ENCODE measurements at places on chromosomes 7 and 10.

DNA sequence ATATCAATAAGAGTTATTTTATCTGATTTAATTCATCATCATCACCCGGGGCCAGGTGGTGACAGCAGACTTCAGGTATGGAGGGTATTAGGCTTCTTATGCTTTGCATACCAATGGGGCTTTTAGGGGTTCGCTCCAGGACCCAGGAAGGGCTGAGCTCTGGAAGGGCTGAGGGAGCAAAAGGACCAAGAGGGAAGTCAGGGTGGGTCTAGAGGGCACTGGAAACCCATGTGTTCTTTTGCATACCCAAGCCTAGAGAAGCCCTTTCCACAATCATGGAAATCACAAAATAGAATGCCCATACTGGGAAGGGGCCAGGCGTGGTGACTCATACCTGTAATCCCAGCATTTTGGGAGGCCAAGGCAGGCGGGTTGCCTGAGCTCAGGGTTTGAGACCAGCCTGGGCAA, 30.9 kb upstream of the VCL start:
- no peak for DNase-seq

DNA sequence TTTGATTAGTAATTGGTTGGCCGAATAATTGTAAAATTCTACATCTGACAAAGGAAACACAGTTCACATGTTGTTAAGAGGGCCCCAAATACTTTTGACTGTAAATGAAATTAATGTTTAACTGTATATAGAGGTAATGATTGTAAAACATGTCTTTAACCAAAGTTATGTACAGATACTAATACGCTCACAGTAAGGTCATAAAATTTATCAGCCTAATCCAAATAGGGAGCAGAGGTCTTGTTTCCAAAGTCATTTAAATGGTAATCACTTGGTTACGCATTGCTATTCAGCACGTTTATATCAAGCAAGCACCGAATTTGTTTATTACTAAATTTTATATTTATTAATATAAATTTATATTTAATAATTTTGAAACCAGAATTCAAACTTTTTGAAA, 1.4 kb downstream of the PHYHIPL start:
- no peak for DNase-seq

DNA sequence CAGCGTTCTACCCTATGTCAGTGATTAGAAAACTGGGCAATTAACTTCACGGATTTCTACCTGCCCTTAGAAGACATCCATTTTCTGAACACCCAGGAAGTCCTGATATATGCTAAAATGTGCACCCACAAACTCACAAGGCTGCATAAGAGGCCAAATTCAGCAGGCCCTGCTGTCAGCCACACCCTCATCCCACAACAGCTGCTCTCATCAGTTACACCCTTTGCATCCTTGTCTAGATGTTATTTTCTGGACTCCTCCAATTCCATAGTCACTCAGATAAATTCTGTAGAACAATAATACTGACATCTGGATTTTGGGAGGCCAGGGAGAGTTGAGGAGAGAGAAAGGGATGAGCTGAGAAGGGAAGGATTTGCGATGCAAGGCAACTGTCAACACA, 208.9 kb downstream of the TAX1BP1 start:
- peak; percentile 66 for DNase-seq

DNA sequence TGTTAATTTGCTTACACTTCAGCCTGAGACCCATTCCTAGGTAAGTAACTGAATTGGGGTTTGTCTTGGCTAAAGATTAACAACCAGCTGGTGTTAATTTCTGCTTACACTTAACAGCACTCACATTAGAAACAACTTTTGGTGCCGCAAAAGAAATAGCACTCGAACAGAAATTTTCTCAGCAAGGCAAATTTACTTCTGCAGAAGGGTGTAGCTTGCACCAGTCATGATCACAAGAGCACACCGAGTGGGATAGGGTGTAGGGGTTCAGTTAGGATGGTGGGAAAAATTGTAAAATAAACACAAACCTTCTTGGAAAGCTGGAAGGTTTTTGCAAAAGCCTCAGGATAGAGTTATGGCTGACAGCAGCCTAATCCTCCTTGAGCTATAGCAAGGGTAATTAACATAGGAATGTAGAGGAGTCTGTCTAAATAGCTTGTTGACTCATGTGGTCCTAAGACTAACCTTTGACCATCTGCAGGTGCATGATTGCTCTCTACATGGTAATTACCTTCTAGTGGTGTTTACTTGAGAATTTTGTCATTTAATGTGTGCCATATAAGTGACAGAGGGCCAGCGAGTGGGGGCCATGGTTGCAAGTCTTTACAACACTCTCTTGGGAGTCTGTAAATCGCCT, 67.8 kb upstream of the CDK13 start:
- DNase-seq, result no peak

DNA sequence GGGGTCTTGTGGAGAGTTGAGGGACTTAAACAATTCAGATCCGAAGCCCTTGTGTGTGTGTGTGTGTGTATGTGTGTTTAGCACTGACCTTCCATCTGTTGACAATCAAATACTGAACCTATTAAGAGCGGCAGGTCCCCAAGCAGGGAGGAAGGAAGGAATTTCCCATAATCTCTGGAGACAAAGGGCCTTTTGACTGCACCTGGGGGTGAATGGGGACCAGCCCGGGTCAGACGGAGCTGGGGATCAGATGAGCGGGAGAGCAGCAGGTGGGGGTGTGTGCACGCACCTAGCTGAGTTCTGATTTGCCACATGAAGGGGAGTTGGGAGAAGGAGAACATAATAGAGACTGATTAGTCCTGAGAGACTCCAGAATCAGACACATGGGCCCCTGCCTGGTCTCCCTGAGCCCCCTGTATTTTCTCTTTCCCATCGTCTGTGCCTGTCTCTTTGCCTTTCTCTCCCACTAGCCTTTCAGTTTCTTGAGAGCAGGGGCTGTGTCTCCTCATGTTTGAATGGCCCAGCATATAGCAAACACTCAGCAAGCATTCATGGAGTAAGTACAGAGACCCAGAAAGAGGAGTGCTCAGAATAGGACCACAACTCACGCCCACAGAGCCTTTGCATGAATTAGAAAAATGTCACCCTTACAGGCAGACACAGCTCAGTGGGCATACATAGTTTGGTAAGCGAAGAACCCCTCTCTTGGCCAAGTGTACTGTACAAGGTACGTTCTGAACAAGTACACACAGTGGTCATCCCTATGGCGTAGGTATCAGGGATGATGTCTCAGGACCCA, 288.3 kb upstream of the HABP2 start:
- DNase-seq, result no peak

DNA sequence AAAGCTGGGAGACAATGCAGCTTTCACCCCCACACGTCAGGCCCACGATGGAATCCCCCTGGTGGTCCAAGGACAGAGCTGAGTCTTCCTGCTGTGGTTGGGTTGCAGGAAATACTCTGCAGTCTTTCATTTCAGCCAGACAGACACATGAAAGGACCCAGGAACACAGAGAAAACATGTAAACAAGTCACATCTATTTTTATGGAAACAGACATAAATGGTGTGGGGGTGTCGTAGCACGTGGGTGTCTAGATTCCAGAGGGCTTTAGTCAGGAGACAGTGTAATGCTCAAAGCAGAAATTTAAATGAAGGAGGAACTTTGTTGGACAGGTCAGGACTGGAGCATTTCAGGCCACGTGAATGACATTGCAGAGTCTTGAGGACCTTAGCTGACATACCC, 444.6 kb downstream of the SUGCT start:
- no peak for DNase-seq

DNA sequence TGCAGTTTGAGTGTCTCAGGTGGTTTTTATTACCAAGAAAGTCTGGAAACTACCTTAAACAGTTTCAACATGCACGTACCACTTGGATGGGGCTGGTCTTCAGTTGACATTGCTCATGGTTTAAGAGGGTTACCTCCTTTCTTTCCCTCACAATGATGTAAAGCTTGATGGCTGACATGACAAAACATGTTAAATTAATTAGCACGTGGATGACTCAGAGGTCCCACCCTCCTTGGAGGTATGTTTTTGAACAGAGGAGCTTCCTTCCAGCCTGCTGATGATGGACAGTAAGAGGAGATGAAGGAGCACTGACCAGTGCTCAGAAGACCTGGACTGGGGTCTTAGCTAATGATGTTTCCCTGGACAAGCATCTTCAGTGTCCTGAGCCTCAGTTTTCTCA, 322.3 kb upstream of the PODXL start:
- DNase-seq, result no peak

DNA sequence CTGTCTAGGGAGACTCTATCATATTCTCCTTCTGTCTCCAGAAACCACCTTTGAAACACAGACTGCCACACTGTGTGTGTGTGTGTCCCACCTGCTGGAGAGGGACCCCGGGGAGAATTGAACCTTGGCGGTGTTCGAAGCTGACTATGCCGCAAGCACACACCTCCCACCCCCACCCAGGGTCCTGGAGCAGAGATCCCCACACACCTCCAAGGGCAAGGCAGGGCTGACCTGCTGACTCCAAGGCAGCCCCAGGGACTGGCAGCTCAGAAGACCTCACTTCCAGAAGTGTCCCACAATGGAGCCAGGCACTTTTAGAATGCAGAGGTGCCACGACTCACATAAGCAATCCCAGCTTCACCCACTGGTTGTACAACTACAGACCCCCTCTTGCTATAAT, 13.1 kb downstream of the DRGX start:
- DNase-seq, result no peak

GRCh38 chr7:14691034-14691433, 211.5 kb downstream of the DGKB start:
- DNase-seq, result no peak

GRCh38 chr10:49558190-49558589, 19.3 kb upstream of the ERCC6 start:
- peak; percentile 25 for DNase-seq

GRCh38 chr7:40640566-40640965, 505.8 kb downstream of the SUGCT start:
- peak; percentile 20 for DNase-seq

DNA sequence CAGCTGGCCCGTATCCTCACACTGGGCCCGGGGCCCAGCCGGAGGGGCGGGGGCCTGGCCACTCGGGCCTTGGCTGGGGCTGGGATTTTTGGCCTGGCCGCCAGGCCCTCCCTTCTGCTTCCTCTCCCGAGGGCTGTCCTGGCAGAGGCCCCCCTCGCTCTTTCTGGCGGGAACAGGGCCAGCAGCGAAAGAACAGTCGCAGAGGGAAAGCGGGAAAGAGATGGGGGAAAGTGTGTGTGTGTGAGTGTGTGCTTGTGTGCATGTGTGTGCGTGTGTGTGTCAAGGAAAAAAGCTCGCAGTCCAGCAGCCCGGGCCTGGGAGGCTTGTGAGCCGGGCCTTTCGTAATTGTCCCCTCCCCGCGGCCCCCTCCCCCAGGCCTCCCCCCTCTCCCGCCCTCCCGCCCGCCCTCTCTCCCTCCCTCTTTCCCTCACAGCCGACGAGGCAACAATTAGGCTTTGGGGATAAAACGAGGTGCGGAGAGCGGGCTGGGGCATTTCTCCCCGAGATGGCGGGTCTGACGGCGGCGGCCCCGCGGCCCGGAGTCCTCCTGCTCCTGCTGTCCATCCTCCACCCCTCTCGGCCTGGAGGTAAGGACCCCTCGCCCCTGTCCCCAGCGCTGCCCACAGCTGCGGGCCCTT, at the start of gene ELN:
TSS of gene ELN (plus strand) at position 491 of the 638 bp plus-strand sequence. CDS start at position 506, 15 bp downstream.
- DNase-seq, result peak; percentile 98

- DNase-seq, result peak; percentile 90
Measured at GRCh38 chr7:90236721-90237289, 8.2 kb upstream of the CFAP69 start.

GRCh38 chr7:68246189-68246633, 1249.6 kb downstream of the TYW1 start:
- DNase-seq, result no peak

GRCh38 chr10:22723783-22724182, 9.4 kb upstream of the PIP4K2A start:
- no peak for DNase-seq

- no peak for DNase-seq
Measured at GRCh38 chr10:69516316-69516715, 56.9 kb downstream of the NEUROG3 start.

DNA sequence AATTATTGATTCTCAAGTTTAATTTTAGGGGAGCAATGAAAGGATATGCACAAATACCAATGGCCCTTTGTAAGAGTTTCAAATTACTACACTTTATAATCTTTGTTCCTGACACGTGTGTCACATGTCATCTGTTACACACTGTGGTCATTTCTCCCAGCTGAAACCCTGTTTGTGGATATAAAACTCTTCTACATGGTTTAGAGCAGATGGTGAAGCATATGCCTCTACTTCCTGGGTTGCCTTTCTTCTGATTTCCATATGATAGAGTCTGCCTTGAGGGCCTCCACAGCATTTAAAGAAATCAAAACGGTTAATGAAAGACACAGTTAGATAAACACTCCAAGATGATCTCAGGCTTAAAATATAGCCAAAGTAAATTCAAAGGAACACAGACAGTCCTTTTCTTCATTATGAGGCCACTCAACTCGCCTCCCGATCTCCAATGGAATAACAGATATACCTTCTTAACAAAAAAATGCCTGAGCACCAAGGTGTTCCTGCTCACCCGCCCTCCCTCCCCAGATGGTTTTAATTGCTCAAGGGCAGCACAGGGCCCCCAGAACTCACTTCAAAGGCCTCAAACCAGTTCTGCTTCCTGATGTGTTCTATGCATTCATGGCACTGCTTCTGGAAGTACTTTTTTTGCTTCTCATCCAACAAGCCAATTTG, 75.0 kb downstream of the CPVL start:
- no peak for DNase-seq

GRCh38 chr7:155759740-155760430, 52.4 kb downstream of the SHH start:
- DNase-seq, result no peak

DNA sequence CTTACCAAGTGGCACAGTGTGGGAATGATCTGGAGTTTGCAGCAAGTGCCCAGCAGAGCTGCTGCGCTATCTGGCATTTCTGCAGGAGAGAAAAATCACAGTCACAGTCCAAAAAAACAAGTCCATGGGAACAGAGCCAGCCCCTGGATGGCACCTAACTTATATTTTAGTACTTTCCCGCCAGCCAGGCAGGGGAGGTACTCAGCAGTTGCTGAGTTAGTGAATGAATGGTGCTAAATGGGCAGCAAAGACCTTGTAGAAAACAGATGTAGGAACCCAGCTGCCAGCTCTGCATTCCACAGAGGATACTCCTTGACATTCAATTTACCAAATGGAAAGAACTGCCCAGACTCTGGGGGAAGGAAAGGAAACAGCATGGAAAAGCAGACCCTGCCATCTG, 54.5 kb downstream of the GSDME start:
- peak; percentile 89 for DNase-seq

GRCh38 chr10:92590623-92591549, 2.0 kb upstream of the KIF11 start:
- peak; percentile 84 for DNase-seq

GRCh38 chr7:75638594-75639070, 100.1 kb downstream of the HIP1 start:
- peak; percentile 78 for DNase-seq

GRCh38 chr7:22894546-22894945, 71.9 kb upstream of the TOMM7 start:
- no peak for DNase-seq

GRCh38 chr7:93927585-93927984, 6.0 kb downstream of the GNG11 start:
- DNase-seq, result peak; percentile 86

- DNase-seq, result no peak
Measured at GRCh38 chr7:21318916-21319270, 109.0 kb upstream of the SP4 start.

- no peak for DNase-seq
Measured at GRCh38 chr7:34844936-34845665, 187.1 kb downstream of the NPSR1 start.

- no peak for DNase-seq
Measured at GRCh38 chr7:104640506-104640905, 312.1 kb downstream of the LHFPL3 start.
